Chondrocyte (in vitro differentiated cells): ENCODE measurements at places on chromosomes 4 and X. TPM values are rescaled to one million over a fixed set of nuclear protein-coding genes. Genes with fewer than 3 reads are reported as not detected.

CT47B1 gene
- not detected in 3 replicates for total RNA-seq

TMSB15C gene
- 3.4 to 4.5 TPM (median 4.3 TPM) in 3 replicates for total RNA-seq

FHDC1 gene
- total RNA-seq, result 4.2 to 8.9 TPM (median 4.4 TPM) in 3 replicates

CENPVL1 gene
- not detected in 3 replicates for total RNA-seq

NPY2R gene
- total RNA-seq, result not detected in 3 replicates

GABRB1 gene
- not detected in 3 replicates for total RNA-seq

EREG gene
- not detected in 3 replicates for total RNA-seq

ADGRL3 gene
- total RNA-seq, result 10.0 to 19.6 TPM (median 11.6 TPM) in 3 replicates

SASH3 gene
- not detected in 3 replicates for total RNA-seq

RS1 gene
- total RNA-seq, result not detected in 3 replicates

SAT1 gene
- 157 to 264 TPM (median 263 TPM) in 3 replicates for total RNA-seq

ZFP92 gene
- total RNA-seq, result 0.10 to 1.6 TPM (median 1.5 TPM) in 3 replicates
